GM04503 (cell line): ENCODE measurements at places on chromosomes 2 and 18.
A peak's percentile ranks its signal among the peaks of the same experiment; 100 is the strongest.

DNA sequence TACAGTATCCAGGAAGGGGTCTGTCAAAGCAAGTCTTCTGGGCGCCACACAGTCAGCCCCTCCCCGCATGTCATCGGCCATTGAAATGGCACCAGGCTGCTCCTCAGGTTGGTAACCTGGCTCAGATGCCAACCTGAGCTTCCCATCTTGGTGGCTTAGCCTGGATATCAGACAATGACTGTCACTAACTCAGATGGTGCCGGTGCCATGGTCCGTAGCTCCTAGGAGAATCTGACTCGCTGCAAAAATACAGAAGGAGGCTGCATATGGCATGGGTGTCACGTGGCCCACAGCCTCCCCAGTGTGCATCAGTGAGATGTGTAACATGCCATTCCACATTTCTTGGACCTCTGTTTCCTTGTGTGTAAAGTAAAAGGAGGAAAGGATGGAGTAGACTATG is 3.2 kb downstream of the NOSTRIN start:
- no peak for DNase-seq

GRCh38 chr18:2997429-2997828 is 15.5 kb downstream of the LPIN2 start:
- DNase-seq: no peak

- no peak for DNase-seq
Measured at GRCh38 chr2:28493636-28494035, 2.2 kb upstream of the PLB1 start.

- no peak for DNase-seq
Measured at GRCh38 chr18:43751835-43752234, 474.5 kb upstream of the SYT4 start.

DNA sequence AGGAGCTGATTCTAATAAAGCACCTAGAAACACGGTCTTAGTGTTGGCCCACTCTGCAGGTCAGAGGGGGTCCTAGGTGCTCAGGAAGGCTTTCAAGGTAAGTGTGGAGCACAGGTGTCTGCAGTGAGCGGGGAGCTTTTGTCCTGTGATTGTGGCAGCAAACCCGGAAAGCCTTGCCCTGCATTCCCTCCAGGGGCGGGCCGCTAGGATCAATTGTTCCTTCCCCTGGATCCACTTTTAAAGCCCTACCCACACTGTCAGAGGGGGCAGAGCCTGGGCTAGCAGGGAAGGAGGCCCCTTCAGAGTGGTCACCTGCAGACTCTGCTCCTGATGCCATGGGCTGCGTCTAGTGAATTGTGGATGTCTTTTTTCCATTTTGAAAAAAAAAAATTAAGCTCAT is 176.0 kb downstream of the CTIF start:
- no peak for DNase-seq

- no peak for DNase-seq
Measured at GRCh38 chr2:96688649-96689430, 46.3 kb downstream of the FER1L5 start.

DNA sequence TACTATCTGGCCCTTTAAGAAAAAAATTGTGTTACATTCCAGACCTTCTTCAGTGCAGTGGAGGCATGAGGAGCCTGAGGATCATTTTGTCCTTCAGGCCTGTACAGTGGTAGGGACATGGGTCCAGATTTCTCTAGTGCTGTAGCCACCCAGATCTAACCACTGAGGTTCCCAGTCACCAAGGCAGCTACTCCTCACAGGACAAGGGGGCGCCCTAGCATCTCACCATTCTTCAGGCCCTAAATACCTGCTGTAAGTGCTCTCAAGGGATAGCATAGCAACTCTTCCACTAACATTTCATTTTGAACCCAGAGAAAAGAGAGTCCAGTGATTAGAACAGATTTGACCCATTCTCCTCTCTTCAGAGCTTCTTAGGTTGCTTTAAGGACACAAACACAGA is 1533.0 kb downstream of the LRP1B start:
- no peak for DNase-seq

DNA sequence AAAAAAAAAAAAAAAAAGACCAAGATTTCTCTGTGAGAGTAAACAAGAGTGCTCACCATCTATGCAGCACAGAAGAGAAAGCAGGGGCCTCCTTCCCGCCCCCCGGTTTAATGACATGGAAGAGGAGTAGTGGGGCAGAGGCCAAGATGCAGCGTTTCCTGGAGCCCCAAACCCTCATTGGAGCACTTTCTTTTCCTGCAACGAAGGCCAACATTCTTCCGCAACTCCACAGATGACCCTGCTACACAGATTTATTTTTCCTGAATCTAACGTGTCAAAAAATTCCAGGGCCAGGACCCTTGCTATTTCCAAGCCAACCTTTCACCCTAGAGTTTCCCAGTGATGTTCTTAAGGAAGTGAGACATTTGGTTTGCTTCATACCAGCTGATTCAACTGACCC is 189.6 kb downstream of the MIB1 start:
- no peak for DNase-seq

DNA sequence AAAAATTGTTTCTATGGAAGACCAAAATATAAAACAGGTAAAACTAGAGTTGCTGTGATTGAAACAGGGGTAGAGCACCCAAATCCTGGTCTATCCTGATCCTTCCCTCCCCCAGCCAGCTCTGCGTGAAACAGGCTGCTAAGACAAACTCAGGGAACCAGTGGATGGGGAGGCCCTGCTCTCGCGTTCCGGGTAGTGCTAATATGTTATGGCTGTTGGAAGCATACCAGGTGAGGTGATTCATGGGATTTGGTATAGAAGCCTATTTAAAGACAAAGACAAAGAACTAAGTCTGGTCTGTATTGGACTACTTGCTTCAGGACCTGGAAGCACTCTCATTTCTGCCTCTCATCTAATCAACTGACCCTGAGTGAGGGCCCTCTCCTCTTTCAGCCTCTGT is 63.0 kb upstream of the CCBE1 start:
- no peak for DNase-seq

DNA sequence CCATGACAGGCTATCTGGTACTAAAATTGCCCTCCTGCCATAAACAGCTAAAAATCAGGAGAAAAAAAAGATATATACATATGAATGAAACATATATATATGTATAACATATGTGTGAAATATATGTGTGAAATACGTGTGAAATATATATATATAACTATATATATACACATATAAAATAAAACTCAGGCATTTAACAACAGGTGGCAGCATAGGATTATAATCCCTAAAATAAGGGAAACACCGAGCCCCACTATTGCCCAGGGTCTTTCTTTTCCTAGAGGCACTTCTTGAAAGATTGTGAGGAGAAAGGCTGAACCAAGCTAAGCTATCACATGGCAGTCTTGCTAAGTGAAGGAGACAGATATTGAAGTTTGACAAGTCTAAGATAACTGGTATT is 65.9 kb upstream of the CYTIP start:
- DNase-seq: no peak

DNA sequence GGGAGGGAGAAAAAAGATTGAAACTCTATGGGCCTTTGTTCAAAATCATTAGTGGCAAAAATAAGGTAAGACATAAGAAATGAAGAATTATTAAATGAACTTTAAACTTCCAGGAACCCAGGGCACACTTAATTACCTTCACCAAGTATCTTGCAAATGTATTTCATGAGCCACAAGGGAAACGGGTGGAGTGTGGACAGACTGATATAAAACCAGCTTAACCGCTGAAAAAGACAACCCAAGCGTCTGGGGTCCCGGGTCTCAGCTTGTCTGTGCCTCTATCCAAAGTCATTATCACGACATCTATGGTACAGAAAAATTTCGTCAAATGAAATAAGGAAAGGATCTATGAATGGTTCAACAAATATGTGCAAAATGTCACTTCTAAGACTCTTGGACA is 13.9 kb upstream of the MBOAT2 start:
- DNase-seq: no peak

DNA sequence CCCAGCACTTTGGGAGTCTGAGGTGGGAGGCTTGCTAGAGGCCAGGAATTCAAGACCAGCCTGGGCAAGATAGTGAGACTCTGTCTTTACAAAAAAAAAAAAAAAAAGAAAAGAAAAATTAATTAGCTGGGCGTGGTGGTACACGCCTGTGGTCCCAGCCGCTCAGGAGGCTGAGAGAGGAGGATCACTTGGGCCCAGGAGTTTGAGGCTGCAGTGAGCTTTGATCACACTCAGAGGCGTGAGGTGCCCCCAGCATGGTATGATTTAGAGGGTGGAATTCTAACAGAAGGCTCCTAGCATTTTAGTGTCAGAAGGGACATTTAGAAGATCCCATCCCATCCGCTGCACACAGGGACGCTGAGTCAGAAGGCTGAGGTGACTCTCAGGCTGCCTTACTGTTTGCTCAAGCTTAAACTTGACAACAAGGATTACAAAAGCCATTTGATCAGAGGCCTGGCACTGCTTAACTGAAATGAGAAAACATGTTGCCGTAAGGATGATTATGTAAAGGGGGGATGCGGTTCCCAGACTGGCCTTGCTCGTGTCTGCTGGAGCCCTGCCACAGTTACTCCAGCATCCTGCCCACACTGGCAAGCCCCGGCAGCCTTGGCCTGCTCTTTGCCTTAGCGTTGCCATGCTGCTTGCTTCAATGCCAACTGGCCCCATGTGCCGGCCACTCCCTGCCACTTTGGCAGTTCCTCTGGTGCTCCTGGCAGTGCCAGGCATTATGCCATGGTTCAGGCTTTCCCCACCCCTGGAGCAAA is 45.6 kb upstream of the SLC1A4 start:
- DNase-seq: peak; percentile 65

DNA sequence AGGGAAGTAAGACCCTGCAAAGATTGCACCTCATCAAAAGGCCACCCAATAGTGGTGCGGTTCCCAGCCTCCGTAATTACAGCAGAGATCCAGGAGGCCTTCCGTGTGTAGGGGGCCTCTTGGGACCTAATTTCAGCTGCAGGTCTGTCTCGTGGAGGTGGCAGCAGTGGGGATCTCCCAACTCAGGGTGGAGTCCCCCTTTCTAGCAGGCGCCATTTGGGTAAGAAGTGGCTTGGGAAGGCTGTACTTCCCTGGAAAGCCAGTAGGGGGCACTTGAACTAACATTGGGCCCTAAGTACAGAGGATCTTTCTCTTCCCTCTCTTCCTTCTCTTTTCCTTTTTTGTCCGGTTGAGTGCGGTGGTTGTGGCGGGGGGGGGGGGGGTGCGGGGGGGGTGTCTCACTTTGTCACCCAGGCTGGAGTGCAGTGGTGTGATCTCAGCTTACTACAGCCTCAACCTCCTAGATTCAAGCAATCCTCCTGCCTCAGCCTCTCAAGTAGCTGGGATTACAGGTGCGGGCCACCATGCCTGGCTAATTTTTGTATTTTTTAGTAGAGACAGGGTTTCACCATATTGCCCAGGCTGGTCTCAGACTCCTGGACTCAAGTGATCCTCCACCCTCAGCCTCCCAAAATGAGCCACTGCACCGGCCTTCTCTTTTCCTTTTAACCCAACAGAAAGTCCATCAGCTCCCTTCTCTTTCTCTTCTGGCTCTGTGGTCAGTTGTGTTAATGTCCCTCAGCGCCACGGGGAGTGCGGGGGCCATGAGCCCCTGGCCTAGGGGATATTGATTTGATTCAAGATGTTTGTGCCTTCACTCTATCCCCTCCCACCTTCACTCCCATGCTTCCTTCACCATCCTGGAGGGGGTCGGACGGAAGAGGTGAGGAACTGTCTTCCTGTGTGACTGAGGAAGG is 32.0 kb downstream of the CENPO start:
- DNase-seq: no peak

- DNase-seq: no peak
Measured at GRCh38 chr2:71528131-71528591, 74.8 kb downstream of the DYSF start.
